ENCODE measurements at places on chromosomes 2 and 18.
A peak's percentile ranks its signal among the peaks of the same experiment; 100 is the strongest.

GRCh38 chr2:108945969-108946368 is 43.1 kb downstream of the EDAR start:
- peak; percentile 24 for DNase-seq

GRCh38 chr2:126901459-126901858 is 2.8 kb downstream of the TEX51 start:
- no peak for DNase-seq

- DNase-seq, result no peak
Measured at GRCh38 chr2:24276349-24276899, 83.9 kb downstream of the ITSN2 start.

DNA sequence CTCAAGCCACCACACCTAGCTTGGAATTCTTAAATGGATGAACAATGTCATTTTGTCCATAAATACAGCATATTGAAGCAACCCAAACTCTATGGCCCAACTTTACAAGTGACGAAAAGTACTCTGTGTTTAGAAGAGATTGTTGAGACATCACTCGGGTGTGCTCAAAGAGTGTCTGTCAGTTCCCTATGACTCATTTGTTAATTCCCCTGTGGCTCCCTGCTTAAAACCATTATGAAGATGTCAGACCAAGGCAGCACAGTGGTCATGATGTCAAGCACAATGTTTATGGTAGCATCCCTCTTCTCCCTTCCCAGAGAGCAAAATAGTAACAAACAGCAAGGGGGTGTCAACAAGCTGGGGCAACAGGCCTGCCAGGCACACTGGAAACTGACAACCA is 3.0 kb downstream of the LYG1 start:
- DNase-seq, result peak; percentile 63

GRCh38 chr18:75316223-75316622 is 105.6 kb downstream of the TSHZ1 start:
- no peak for DNase-seq

DNA sequence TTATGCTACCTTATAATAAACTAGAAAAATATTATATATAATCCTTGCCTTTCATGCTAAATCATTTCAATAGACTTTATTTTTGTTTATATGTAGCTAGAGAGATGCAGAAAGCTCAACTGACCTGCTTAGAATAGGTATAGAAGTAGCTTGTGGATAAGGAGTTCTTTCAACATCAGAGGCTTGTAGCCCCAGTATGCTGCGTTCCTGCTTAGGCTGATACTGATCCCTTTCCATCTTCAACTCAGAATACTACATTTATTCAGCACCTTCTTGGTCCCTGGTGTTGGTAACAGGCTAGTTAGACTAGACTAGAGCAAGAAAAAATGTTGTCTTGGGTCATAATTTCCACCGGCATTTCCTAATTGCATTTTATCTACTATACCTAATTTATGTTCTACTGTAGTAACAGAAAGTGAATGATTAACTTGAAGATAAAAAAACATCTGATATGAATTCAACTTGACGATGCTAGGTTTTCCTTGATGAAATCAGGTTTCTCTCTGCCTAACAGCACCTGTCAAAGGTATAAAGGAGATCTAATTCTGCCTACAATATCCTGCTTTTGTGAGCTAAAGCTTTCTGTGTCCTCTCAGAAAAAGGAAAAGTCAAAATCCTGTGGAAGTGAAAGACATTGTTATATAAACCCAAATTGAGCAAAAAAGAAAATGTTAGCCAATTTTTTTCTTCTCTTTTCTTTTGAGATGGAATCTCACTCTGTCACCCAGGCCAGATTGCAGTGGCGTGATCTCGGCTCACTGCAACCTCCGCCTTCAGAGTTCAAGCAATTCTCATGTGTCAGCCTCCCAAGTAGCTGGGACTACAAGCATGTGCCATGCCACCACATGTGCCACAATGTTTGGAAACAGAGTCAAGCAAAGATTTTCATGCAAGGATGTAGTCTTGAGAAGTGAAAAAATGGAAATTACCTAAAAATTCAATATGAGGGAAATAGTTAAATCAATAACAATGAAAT is 5.8 kb downstream of the PECR start:
- DNase-seq, result no peak

GRCh38 chr2:98832172-98832571 is 101.2 kb upstream of the MGAT4A start:
- DNase-seq, result no peak

DNA sequence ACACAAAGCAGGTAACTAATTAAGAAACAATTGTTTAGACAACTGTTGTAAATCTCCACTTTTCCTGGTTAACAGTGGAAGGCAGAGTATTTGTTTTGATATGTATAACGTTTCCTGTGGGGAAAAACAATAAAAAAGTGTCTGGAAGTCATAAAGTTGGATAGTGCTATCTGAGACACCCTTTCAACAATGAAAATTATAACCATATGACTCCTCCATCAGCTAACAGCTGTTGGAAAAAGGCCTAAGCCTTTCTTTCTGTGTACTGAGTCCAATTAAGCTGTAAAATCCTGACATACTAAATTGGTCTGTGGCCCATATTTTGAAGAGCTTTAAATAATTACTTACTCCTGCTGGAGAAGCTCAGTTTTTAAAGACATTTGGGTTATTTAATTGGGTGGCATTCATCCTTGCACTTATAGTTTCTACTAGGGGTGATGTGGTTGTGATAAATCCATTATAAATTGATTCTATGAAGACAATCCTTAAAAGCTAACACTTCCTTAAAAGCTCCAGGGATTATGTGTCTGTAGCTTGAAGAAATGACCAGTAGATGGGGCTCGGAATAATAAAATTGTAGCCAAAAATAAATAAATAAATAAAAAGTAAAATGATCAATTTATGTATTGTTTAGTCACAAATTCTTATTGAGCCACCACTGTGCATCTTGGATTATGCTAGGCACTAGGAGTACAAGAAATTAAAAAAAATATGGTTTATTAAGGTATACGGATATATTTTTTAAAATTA is 698.1 kb upstream of the NXPH2 start:
- DNase-seq, result no peak

DNA sequence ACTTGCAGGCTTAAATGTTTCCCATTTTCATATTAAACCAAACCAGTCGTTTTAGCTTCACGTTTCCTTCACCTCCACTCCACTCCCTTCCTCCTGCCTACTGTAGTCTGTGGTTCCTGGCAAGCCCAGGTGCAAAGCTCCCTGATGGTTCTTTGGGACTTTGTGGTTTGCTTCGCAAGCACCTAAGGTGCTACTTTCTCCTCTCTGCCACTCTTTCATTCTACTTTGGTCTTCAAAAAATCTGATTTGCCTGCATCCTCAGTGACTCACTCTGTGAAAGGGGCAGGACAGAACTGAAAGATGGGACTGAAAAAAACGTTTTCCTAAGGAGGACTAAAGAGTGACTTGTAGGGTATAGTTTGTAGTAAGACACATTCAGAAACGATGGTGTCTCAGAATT is 228.4 kb downstream of the CYRIA start:
- DNase-seq, result no peak

DNA sequence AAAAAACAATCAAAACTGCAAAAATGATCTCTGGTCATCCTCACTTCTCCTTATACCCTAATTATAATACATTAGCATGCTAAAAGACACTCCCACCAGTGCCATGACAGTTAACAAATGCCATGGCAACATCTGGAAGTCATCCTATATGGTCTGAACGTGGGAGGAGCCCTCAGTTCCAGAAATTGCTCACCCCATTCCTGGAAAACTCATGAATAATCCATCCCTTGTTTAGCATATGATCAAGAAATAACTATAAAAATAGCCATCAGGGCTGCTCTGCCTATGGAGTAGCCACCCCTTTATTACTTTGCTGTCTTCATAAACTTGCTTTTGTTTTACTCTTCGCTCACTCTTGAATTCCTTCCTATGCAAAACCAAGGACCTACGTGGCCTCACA is 5.7 kb upstream of the C2orf80 start:
- DNase-seq, result no peak

DNA sequence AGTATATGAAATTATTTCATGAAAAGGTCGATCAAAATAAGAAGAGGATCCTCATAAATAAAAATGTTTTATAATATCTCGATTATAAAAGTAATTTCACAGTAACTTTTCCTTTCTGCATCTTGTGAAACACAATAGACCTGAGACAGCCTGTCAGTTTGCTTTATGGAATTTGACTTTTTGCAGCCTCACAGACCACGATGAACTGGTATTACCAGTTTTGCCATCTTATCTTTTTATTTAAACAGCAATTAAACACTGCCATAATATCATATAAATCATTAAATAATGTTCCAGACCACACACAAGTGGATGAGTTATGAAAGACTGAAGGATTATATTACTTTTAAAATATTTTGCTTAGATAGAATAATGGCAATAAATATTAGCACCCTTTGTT is 10.7 kb upstream of the GALNT3 start:
- no peak for DNase-seq

- DNase-seq, result no peak
Measured at GRCh38 chr2:230319211-230319862, 7.7 kb upstream of the SP140L start.

DNA sequence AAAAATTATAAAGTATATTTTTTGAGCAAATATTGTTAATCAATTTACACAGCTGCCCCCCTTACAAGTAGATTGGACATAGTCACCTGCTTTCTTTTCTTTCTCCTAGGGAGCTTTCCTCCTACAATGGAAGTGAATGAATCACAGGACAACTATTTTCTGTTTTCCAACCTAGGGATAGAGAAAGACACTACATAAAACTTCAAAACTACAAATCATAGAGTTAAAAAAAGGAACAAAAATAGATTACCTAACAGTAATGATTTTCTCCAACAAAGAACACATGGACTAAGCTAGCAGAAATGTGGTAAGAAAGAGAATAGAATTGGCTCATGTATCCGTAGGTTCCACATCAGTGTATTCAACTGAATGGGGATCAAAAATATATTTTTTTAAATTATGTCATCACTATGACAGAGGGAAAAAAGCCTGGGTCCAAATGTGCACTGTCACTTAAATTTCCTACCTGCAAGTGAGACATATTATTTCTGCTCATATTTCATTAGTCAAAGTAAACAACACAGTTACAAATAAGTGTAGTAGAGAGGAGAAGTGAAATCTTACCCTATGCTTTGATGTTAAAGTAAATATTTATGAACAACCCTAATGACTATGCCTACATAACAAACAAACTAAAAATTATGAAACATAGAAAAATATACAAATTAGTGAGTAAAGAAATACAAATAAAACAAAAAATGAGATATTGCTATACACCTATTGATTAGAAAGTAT is 756.7 kb downstream of the SOCS6 start:
- no peak for DNase-seq

- peak; percentile 7 for DNase-seq
Measured at GRCh38 chr2:155368934-155369333, 670.4 kb downstream of the KCNJ3 start.

GRCh38 chr2:84631047-84631446 is 114.7 kb downstream of the DNAH6 start:
- DNase-seq, result peak; percentile 44
